ENCODE measurements at places on chromosomes 3 and 15. TPM values are rescaled to one million over a fixed set of nuclear protein-coding genes. Genes with fewer than 3 reads are reported as not detected.

GRCh38 chr15:100766243-100767000, 113.2 kb upstream of the ALDH1A3 start:
- no peak overlapping the region for H3K4me3 ChIP-seq
- no peaks in the 10 kb centered on the region for H3K4me1 ChIP-seq
- H3K27me3 ChIP-seq: no peaks in the 10 kb centered on the region
- DNase-seq: no peak
- H3K27ac ChIP-seq: no peak overlapping the region

DNA sequence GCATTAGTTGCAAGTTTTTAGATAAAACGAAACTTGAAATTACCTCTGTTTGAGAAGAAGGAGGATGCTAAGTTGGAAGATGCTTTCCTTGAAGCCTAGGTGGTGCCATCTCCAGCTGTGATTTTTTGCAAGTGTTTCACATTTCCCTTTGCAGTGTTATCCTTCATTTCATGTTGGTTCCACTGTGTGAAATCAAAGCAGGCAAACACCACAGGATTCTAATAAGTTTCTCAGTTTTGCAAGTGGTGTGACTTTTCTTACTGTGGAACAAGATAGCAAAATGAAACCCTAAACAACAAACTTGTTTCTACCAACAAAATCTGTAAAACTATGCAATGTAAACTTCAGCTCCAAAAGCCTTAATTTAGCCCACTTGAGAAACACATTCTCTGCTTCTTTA, 260.9 kb downstream of the OXSM start:
- no peaks in the 10 kb centered on the region for H3K36me3 ChIP-seq
- H3K4me3 ChIP-seq: no peak overlapping the region
- DNase-seq: no peak
- H3K27me3 ChIP-seq: no peaks in the 10 kb centered on the region

Gene GPX1
- total RNA-seq: 150 TPM

DNA sequence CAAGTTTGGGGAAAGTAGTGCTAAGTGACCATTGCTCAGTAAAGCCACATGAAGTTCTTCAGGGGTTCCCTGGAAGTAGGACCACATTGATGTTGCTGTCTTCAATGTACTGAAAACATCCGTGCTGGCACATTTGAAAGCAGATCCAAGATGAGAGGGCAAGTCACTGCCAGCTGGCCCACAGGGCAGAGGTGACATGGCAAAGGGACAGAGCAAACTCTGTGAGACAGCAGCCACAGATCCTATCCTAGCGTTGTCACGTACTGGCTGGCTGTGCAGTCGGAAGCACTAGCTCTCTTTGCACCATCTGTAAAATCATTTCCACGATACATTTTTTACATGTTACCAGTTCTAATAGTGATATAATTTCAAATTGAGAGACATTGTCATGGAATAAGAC, 13.8 kb downstream of the MUC13 start:
- no peak for DNase-seq
- H3K4me3 ChIP-seq: no peak overlapping the region
- H3K4me1 ChIP-seq: no peaks in the 10 kb centered on the region
- H3K36me3 ChIP-seq: no peaks in the 10 kb centered on the region
- no peak overlapping the region for H3K27ac ChIP-seq
- H3K27me3 ChIP-seq: no peaks in the 10 kb centered on the region

DNA sequence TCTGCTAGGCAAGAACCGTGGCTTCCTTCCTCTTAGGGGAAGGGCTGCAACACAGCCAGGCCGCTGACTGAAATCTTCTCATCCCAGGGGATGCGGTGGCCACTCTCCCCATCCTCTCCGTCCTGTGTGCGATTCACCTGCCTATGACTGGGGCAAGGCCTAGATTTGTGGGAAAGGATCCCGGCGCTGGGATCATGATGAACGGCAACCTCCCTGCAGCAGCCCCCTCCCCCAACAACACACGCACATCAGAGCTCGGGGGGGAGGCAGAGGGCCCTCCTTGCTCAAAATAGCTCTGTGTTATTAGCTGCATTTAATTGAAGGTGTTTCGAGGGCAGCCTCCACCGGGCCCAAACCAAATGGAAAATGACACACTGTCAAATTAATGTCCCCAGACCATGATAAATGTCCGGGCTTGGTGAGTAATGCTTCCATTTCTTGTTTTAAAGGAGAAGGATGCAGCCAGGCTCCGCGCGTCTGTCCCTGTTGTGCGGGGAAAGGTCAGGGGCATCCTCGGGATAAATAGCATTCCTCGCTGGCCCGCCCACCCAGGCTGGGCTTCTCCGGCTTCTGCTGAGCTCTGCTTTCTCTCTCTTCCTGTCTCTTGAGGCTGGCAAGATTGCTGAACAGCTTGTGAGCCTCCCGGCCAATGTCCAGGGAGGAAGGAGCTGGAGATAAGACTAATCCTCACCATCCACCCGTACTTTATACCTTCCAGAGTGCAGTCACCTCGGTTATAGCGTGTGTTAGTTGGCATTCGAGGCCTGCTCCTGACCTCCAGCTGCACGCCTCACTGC, 56.4 kb upstream of the TLE3 start:
- no peaks in the 10 kb centered on the region for H3K36me3 ChIP-seq
- no peak overlapping the region for H3K27ac ChIP-seq
- peaks cover 22% of the 10 kb centered on the region for H3K4me1 ChIP-seq
- H3K4me3 ChIP-seq: no peak overlapping the region
- no peak for DNase-seq

Gene HRH1
- total RNA-seq: 0.66 TPM

Gene POPDC2
- 0.78 TPM for total RNA-seq

DNA sequence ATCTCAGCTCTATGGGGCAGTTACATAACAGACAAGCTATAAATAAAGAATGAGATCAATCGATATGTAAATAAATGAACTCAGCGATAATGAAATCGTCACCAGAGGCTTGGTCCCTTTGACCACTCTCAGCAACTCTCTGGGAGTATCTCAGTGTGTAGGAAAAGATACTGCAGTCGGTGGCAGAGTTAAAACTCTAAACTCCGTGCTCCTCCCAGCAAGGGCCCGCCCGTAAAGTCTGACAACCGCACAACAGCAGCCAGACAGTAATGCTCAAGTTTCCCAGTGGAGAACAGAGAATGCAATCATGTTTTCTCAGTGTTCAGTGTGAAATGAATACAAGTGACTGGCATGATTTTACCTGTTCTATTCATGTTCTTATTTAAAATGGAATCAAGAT, 28.3 kb upstream of the IGF1R start:
- H3K4me1 ChIP-seq: peaks cover 24% of the 10 kb centered on the region
- no peak for DNase-seq
- no peaks in the 10 kb centered on the region for H3K27me3 ChIP-seq
- no peak overlapping the region for H3K27ac ChIP-seq
- no peak overlapping the region for H3K4me3 ChIP-seq

DNA sequence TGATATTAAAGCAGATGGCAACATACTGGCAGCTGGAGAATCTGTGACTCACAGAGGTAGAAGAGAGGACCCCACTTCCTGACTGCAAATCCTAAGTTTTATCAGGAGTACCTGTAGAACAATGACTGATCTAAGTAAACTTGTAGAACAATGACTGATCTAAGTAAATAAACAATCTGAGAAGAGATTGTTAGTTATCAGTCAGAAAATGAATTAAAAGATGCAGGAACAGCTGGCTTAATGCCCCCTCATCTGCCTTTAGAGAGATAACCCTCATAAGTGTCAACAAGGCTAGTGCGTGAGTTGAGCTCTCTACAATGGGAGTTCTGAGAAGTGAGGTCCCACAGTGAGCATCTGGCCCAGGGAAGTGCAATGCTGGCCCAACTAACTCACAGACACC, 14.6 kb downstream of the ACAD11 start:
- H3K27ac ChIP-seq: no peak overlapping the region
- H3K4me1 ChIP-seq: no peaks in the 10 kb centered on the region
- H3K4me3 ChIP-seq: no peak overlapping the region
- H3K36me3 ChIP-seq: no peaks in the 10 kb centered on the region
- no peak for DNase-seq
- H3K27me3 ChIP-seq: no peaks in the 10 kb centered on the region

Gene GAP43
- not detected for total RNA-seq

DNA sequence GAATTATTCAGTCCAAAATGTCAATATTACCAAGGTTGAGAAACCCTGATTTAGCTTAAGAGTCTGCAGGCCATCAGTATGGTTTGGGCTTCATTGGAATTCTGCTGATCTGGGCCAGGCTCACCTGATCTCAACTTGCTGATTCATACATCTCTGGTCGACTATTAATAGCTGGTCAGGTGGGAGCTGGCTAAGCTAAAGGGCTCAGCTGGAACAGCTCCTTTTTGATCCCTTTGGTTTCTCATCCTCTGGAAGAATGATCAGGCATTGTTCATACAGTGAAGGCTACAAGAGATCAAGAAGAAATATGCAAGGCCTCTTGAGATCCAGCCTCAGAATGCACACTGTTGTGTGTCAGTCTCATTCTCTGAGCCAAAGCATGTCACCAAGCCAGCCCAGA, 123.3 kb upstream of the MME start:
- H3K36me3 ChIP-seq: no peaks in the 10 kb centered on the region
- DNase-seq: no peak
- no peak overlapping the region for H3K4me3 ChIP-seq
- no peaks in the 10 kb centered on the region for H3K27me3 ChIP-seq
- no peak overlapping the region for H3K27ac ChIP-seq

Gene BFSP2
- total RNA-seq: not detected

Gene ECE2
- total RNA-seq: 18.8 TPM

- DNase-seq: no peak
- no peaks in the 10 kb centered on the region for H3K36me3 ChIP-seq
- no peaks in the 10 kb centered on the region for H3K27me3 ChIP-seq
- H3K4me1 ChIP-seq: no peaks in the 10 kb centered on the region
- no peak overlapping the region for H3K27ac ChIP-seq
Observed at GRCh38 chr3:151900884-151901643, 27.6 kb downstream of the SUCNR1 start.

DNA sequence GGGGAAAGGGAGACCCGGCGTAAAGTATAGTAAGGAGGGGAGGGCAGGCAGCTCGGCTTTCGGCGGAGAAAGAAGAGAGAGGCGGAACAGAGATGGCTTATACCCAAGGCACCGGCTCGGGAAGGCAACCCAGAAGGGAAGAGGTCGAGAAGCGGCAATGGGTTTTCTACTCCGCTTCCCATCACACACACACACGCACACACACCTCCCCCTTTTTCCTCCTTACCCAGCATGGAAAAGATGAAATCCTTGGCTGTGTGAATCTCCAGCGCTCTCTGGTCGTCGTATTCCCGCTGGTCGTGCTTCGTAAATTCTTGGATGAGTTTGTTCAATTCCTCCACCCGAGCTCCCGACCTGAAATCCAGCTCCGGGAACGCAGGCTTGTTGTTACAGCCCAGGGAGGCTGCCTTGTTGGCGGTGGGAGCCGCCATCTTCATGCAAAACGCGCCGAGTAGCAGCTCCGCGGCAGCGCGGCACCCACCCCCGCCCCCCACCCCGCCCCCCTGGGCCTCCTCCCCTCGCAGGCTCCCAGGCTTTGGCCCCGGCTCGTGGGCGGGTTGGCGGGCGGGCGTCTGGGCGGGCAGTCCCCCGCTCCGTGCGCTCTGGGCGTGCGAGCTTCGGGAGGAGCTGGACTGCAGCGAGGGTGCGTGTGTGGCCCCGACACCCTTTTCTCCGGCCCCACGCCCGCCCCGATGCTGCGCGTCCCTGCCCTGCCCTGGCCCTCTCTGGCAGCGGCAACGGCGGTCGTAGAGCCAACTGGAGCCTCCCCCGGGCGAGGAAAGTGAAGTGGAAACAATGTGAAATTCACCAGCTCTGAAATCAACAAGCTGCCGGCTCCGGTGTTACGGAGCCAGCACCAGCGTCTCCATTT, at the start of gene MB21D2:
TSS of gene MB21D2 (minus strand) at position 453 of the 871 bp plus-strand sequence. CDS start at position 437, 16 bp downstream.
- no peaks in the 10 kb centered on the region for H3K27me3 ChIP-seq
- H3K27ac ChIP-seq: peak within 1 kb of the TSS; percentile 78
- no peaks in the 10 kb centered on the region for H3K36me3 ChIP-seq
- H3K4me1 ChIP-seq: peaks cover 16% of the 10 kb centered on the region
- peak within 1 kb of the TSS; percentile 91 for H3K4me3 ChIP-seq
- DNase-seq: peak; percentile 49

DNA sequence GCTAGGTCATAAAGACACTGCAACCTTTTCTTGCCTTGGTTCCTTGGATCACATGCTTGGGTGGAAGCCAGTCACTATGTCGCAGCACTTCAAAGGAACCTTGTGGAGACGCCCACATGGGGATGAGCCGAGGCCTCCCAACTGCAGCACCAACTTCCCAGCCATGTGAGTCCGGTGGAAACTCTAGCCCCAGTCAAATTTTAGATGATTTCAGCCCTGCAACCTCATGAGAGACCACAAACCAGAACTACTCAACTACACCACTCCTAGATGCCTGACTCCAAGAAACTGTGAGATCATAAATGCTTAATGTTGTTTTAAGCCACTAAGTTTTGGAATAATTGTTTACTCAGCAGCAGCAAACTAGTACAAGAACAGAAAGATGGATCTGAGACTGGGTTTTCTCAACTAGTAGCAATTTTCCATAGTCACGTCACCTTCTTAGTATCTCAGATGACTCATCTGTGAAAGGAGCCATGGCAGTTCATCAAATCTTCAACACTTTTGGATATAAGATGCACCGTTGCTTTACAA, 86.5 kb downstream of the MB21D2 start:
- H3K4me1 ChIP-seq: no peaks in the 10 kb centered on the region
- H3K36me3 ChIP-seq: no peaks in the 10 kb centered on the region
- no peak for DNase-seq
- no peaks in the 10 kb centered on the region for H3K27me3 ChIP-seq
- no peak overlapping the region for H3K27ac ChIP-seq

DNA sequence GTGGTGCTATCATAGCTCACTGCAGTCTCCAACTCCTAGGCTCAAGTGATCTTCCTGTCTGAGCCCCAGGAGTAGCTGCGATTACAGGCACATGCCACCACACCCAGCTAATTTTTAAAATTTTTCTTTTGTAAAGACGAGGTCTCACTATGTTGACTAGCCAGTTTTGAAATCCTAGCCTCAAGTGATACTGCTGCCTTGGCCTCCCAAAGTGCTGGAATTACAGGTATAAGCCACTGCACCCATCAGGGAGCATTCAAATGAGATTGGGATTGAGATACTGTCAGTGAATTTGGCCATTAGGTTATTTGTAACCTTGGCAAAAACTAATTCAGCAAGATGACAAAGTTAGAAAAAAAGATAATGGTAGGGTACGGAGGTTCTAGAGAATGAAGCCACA, 21.7 kb downstream of the EDC3 start:
- H3K27me3 ChIP-seq: no peaks in the 10 kb centered on the region
- no peak for DNase-seq
- no peaks in the 10 kb centered on the region for H3K4me1 ChIP-seq
- H3K36me3 ChIP-seq: no peaks in the 10 kb centered on the region
- H3K27ac ChIP-seq: no peak overlapping the region

DNA sequence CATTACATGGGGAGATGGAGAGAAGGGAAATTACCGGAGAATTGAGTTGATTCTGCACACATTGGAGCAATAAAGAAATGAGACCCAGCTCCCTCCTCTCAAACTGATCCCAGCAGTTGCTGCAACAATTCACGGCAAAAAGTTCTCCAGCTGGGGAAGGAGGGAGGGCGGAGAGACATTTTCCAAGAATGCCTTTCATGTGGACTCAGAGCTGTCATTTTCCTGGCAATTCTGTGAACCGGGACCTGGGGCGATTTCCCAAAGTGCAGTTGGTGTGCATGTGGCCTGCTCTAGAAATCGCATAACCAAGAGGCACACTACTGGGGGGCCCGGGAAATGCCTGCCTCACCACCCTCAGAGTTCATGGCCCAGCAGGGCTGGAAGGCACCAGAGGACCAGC, 48.7 kb upstream of the IREB2 start:
- no peaks in the 10 kb centered on the region for H3K4me1 ChIP-seq
- H3K4me3 ChIP-seq: no peak overlapping the region

- no peaks in the 10 kb centered on the region for H3K36me3 ChIP-seq
- H3K4me3 ChIP-seq: no peak overlapping the region
- DNase-seq: no peak
- H3K27me3 ChIP-seq: no peaks in the 10 kb centered on the region
Observed at GRCh38 chr3:47427866-47428265, 47.0 kb downstream of the PTPN23 start.

Data from body of pancreas (tissue), 4 donors.